Fibroblast of skin of abdomen (primary cell): ENCODE measurements at places on chromosomes 5 and 9.

DNA sequence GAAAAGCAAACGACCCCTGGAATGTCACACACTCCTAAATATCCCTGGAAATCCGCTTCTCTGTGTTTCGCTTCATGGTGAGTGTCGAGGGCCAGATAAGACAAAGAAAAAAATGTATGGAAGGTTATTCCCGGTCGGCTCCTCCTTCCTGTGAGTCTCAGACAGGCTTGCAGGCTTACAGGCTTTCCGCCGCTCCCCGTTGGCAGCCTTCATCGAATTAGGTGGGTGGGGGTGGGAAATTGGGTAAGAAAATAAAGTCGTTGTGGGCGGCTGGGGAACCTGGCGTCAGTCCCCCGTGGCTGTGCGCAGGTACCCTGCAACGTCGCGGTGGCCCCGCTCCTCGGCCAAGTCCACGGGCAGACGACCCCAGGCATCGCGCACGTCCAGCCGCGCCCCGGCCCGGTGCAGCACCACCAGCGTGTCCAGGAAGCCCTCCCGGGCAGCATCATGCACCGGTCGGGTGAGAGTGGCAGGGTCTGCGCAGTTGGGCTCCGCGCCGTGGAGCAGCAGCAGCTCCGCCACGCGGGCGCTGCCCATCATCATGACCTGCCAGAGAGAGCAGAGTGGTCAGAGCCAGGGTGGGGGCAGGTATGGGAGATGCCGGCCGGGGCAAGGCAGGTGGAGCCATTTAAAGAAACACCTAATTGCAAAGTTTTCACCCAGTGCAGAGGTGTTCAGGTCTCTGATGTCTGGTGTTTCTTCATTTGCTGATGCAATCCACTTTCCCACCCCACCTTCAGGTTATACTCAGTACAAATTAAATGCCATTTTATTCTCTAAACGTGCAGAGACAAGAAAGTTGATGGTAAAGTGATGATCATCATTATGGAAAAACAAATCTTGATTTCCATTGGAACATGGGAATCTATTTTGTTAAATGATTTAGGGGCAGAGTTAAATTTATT is 3.2 kb downstream of the CDKN2B start:
- peak; percentile 43 for DNase-seq

DNA sequence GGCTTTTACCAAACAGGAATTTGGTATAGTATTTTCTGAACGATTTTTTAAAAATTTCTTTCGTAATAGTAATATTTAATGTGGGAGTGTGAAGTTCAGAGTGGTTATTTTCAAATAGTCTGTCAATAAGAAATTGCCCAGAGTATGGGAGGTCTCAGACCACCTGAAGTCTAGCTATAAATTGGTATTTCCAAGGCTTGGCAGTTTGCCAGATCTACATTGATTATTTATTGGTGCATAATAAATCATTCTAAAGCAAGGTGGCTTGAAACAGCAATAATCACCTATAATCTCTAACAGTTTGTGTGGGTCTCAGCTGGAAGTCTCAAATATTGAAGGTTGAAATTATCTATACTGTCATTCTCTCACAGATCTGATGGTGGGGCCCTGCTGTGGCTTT is 118.5 kb downstream of the PRR16 start:
- no peak for DNase-seq

DNA sequence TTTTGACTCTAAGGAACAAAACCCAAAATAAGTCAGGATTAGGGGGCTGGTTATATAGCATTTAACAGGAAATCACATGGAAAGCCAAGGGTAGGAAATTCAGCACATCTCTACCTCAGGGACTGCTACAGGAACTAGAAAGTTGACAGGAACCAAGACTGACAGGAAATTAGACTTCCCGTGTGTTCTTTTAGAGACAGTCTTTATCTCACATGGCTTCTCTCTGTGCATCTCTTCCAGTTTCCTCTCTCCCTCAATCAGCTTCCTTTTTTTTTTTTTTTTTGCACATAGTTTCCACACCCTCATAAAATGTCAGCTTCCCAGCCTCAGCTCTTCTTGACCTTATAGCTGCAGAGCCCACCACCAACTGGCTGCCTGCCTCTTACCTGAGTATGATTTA is 4.8 kb downstream of the RECK start:
- no peak for DNase-seq

- DNase-seq: no peak
Observed at GRCh38 chr5:60765019-60765709, 65.2 kb upstream of the DEPDC1B start.

DNA sequence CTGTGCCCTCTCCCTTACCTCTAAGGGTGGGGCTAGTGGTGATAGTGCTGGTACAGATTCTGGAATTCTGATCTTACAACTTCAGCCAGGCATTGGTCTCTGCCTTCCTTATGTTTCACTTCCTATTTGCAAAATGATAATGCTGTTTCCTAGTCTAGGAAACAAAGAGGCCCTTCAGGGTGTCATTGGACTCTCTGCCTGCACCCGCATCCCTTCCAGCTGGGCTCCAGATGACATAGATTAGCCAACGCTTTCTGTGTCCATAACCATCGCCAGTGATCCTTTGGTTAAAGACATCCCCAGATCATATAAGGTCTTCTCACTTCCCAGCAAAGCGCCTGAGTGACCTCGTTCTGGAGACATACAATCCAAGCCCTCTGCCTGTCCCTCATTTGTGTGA is 180.7 kb downstream of the ERCC6L2 start:
- peak; percentile 18 for DNase-seq
